ENCODE measurements at places on chromosomes 6 and 20. TPM values are rescaled to one million over a fixed set of nuclear protein-coding genes. Genes with fewer than 3 reads are reported as not detected.

The SOBP gene
- total RNA-seq, result 5.8 TPM

The CD93 gene
- total RNA-seq, result 13.4 TPM

The SLC17A3 gene
- not detected for total RNA-seq

The FAM110A gene
- total RNA-seq, result 3.8 TPM

The DEFB128 gene
- total RNA-seq, result not detected

The TNFRSF21 gene
- 2.0 TPM for total RNA-seq

The ELOVL4 gene
- total RNA-seq, result 2.8 TPM

The ZNF184 gene
- total RNA-seq, result 8.1 TPM

The UST gene
- total RNA-seq, result 32.4 TPM

The TPD52L1 gene
- total RNA-seq, result 29.0 TPM

The FAM217A gene
- total RNA-seq, result not detected

The SYCP2 gene
- 0.99 TPM for total RNA-seq

The GRM4 gene
- under 0.01 TPM for total RNA-seq

The STMND1 gene
- total RNA-seq, result not detected

Data from aortic smooth muscle cell (primary cell).